ENCODE measurements at places on chromosomes 2 and 18. TPM values are rescaled to one million over a fixed set of nuclear protein-coding genes. Genes with fewer than 3 reads are reported as not detected.

RAB17 gene
- 0.26 TPM for total RNA-seq

CENPA gene
- 1.8 TPM for total RNA-seq

CFAP65 gene
- not detected for total RNA-seq

OSR1 gene
- 17.7 TPM for total RNA-seq

TCF7L1 gene
- 0.83 TPM for total RNA-seq

SLC19A3 gene
- total RNA-seq: 0.17 TPM

SLC38A11 gene
- 0.50 TPM for total RNA-seq

ONECUT2 gene
- under 0.01 TPM for total RNA-seq

IL18R1 gene
- total RNA-seq: 5.4 TPM

LAMA1 gene
- total RNA-seq: 24.9 TPM

XDH gene
- under 0.01 TPM for total RNA-seq

DYNC2LI1 gene
- 28.0 TPM for total RNA-seq

PRKAG3 gene
- 0.26 TPM for total RNA-seq

VIL1 gene
- not detected for total RNA-seq

TUBA4A gene
- total RNA-seq: 7.7 TPM

HOXD3 gene
- not detected for total RNA-seq

SRD5A2 gene
- total RNA-seq: not detected

FHOD3 gene
- 3.1 TPM for total RNA-seq
